ENCODE measurements at places on chromosomes 7 and 10.
A peak's percentile ranks its signal among the peaks of the same experiment; 100 is the strongest.

DNA sequence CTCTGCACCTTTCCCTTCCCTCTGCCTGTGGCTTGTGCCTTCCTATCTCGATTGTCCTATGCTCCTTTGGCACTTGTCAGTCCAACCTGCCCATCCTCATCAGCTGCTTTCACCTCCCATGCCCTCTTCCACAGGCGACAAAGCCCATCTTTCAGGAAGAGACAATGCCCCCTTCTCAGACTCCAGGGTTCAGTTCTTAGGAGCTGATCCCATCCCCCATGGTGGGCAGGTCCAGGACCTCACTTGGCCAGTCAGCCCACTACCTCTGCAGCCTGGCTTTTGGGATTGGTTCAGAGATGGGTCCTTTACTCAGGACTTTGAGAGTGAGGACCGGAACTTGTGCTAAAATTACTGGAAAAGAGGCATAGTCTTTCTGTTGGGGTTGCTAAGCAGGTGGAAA, 74.0 kb upstream of the NANOS1 start:
- DNase-seq, result no peak

DNA sequence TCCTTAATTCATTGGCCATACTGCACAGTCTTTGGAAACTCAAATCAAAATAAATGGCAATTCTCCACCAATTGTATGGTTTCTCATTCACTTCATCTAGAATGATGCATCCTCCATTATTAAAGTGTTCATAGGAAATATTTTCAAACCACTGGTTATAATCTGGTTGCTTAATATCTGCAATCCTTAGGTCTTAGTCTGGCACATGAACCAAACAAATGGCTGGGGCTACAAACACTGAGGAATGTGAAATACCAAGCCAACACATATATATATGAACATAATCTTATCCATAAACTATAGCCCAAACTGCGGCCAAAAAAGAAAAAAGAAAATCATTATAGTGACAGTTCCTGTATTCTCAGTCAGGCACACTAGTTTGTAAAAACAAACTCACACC, 5.7 kb upstream of the MSS51 start:
- DNase-seq, result no peak

DNA sequence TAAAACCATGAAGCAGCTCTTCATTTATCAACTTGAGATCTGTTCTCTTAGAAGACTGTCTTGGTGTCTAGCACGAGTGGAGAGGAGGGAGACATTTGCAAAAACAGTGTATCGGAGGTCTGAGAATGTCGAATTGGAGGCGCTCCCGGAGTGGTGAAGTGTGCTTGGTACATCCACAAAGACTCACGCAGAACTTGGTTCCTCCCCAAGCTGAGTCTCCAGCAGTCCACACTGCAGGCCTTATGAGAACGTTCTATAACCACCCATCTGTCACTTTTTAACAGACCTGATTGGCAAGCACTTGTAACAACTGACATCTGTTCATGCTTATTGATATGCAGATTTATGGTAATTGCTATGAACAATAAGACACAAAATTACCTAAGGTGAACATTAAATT, 261.6 kb downstream of the CELF2 start:
- DNase-seq, result no peak

GRCh38 chr10:4494551-4494950, 331.5 kb upstream of the AKR1E2 start:
- no peak for DNase-seq

- DNase-seq, result peak; percentile 71
Measured at GRCh38 chr10:14571866-14572507, 202.7 kb downstream of the FAM107B start.

- DNase-seq, result no peak
Measured at GRCh38 chr10:114021154-114021553, 22.5 kb upstream of the ADRB1 start.

- no peak for DNase-seq
Measured at GRCh38 chr10:79254333-79255006, 92.8 kb upstream of the PPIF start.

- DNase-seq, result no peak
Measured at GRCh38 chr10:132129431-132129830, 57.3 kb upstream of the DPYSL4 start.

All from activated CD4-positive, alpha-beta T cell treated with anti-CD3 and anti-CD28 coated beads, Interleukin-2, amount 50 U/mL, for 16 hours (primary cell).